NCI-H748 treated with DMSO at 0.1 percent for 48 hours (cell line): ENCODE measurements at places on chromosomes 7 and 10.
A peak's percentile ranks its signal among the peaks of the same experiment; 100 is the strongest.

GRCh38 chr7:12281038-12281437 lies 69.9 kb downstream of the TMEM106B start:
- DNase-seq, result no peak

DNA sequence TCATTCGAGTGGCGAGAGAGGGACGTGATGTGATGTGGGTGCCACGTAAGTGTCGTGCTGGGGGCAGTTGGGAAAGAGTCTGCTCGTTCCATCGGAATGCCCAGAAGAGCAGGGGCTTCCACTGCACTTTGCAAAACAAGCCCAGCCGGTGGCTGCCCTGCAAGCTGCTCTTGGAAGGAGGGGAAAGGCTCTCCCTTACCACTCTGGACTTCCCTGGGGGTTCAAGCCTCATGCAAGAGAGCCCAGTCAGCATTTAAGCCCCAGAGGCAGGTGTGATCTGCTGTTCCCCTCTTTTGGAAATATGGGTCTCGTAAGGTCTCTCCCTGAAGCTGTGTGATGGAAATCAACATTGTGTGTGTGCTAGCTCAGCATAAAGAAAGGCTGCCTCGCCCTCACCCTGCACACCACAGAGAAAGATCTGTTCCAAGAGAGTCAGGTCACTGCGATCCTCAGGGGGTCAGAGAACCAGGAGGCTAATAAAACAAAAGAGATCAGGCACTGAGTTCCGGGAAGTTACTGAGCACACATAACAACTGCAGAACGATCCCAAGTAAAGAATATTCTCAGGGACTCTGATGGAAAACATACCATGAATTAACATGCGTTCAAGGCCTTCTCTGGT lies 212.5 kb downstream of the ADAM12 start:
- no peak for DNase-seq

DNA sequence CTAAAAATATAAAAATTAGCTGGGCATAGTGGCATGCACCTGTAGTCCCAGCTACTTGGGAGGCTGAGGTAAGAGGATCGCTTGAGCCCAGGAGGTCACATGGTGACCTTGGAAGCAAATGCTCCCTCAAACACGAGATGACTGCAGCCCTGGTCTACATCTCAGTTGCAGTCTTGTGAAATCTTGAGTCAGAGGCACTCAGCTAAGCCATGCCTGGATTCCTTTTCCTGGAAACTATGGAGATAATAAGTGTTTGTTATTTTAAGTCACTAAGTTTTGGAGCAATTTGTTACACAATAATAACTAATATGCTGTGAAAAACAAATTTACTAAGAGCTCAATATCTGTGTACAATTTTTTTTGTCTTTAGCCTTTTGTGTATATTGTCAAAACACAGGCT lies 284.3 kb upstream of the KAT6B start:
- no peak for DNase-seq

DNA sequence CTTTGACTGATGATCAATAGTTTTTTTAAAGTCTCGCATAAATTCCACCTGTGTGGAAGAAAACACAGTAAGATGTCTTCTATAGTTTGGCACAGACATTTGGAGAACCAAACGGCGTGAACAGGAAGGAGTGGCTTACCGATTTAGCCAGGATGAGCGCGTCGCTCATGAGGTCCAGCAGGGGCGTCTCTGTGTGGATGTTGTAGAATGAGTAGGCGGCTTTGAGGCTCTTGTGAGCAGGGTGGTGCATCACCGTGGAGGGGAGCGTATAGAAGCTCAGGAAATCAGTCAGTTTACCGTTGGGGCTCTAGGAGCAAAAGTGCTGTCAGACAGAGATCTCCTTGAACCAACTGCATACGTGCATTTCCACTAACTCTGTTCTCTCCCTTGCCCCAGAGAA lies 15.5 kb downstream of the RPP38 start:
- no peak for DNase-seq

DNA sequence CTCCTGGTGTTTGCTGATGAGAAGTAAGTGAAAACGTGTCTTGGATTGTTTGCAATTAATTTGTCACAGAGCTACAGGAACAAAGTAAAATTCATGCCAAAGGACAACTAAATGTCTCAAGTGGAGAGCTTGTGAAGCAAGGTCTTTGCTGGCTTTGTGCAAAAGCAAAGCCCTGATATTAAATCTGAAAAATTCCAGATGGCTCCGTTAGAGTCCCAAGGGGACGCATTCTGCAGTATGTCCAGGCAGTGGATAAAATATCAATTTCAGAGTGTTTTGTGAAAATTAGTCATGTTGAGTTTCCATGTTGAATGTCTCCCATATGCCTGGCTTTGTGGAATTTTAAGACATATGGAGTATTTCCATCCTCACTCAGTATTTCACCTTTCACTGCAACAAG lies 102.5 kb upstream of the PTN start:
- DNase-seq, result no peak

GRCh38 chr7:37045681-37046179 lies 321.4 kb upstream of the AOAH start:
- no peak for DNase-seq

GRCh38 chr7:27351137-27351536 lies 108.5 kb downstream of the EVX1 start:
- no peak for DNase-seq

GRCh38 chr10:123464430-123465323 lies 201.5 kb upstream of the GPR26 start:
- DNase-seq, result no peak

DNA sequence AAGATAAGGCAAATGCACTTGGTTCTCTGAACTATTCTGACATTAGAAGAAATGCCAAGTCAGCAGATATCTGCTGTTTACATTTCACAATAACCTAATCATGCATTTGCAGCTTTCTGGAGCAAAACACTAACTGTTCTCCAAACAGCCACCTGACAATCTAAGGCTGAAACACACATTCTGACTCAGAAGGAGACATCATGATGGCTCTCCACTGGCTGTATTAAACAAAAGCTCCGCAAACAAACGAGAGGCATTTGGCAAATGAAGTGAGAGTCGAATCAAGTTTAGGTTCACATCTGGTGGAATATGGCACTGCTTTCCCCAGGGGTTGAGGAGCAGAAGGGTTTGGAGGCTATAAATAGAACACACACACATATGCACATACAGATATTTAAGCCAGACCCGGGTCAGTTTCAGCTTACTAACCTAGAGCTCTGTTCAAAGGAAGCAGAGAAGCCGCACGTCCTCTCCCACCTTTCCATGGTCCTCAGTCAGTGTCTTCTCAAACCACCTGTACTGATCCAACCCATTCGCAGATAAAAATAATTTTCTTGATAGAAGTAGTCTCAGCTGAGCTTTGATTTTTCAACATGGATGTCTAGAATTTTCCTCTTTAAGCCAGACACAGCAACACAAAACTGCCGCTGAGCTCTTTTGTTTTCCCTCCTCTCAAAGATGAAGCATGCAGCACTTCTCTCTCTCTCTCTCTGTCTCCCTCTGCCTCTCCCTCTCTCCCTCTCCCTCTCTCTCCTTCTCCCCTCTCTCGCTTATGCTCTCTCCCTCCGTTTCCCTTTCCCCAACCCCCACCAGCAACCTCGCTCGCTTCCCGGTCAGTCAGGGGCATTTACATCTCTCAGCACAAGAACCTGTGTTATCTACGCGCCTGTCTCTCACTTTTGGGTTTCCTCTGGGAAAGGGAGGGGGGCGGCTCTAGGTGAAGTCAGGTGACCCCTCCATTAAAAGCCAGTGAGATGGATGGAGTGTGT lies 682.8 kb downstream of the MAGI2 start:
- peak; percentile 22 for DNase-seq

- no peak for DNase-seq
Measured at GRCh38 chr10:63481815-63482421, 16.1 kb upstream of the JMJD1C start.

- DNase-seq, result no peak
Measured at GRCh38 chr10:54880996-54881395, 80.0 kb upstream of the PCDH15 start.

GRCh38 chr7:128863433-128863989 lies 855 bp downstream of the ATP6V1F start:
- peak; percentile 5 for DNase-seq

- DNase-seq, result no peak
Measured at GRCh38 chr10:71920540-71921323, 43.5 kb upstream of the CHST3 start.

DNA sequence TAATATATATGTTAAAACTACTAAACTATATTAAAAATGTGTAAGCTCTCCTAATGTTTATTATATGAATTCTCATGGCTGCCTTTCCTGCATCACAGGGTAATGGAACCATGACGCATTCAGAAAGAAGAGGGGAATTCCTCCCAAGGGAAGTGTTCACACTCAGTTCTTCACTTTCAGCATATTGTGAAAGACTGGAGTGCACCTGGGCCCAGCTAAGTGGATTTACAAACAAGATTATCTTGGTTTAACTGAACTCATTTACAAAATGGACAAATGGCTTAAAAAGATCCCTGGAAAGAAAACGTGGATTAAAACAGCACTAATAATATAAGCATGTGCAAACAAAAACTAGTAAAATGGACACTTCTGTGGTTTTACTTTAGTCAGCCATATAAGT lies 149.8 kb downstream of the DOCK4 start:
- no peak for DNase-seq

GRCh38 chr10:96366508-96366907 lies 7.7 kb upstream of the OPALIN start:
- no peak for DNase-seq

DNA sequence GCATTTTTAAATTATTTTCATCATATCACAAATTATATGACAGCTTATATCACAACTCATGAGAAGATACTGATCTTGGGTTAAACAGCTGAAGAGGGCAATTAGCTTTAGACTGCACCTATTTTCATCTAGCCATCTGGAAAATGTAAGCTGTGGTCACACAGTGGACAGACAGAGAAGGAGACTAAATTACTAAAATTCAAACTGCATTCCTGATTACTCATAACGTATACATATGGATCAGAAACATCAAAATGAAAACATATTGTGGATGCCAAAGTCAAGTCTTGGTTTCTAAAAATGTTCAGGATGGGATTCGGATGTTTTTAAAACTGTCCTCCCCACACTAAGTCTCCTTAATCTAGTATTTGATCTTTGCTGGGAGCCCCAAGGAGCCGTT lies 6.6 kb downstream of the BBIP1 start:
- DNase-seq, result no peak

- DNase-seq, result no peak
Measured at GRCh38 chr7:40700653-40701421, 566.0 kb downstream of the SUGCT start.

DNA sequence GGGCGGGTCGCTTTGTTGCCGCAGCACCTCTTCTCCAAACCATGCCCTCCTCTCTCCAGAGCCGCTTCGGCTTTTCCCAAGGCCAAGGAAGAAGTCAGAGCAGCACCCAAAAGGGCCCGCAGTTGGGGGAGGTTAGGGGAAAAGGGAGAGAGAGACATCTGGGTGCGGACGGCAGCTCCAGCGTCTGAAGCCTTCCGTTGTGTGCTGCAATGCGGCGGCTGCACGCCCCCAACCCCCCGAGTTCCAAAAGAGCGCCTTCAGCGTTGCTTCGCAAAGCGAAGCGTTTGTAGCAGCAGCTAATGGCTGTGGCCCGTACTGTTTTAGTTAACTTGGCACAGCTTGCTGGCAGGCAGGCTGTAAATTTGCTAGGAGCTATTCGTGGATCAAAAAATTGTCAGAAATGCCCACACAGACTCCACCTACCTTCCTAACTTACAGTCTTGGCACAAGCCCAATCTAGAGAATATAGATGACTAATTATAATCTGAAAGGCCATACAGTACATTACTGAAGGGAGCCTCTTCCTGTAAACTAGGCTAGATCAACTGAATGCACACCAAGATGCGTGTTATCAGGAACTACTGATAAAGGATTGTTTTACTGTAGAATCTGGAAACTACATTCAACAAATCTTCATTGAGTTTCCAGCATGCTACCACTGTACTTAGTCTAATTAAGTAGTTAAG lies 1.1 kb upstream of the KBTBD2 start:
- DNase-seq, result peak; percentile 48

DNA sequence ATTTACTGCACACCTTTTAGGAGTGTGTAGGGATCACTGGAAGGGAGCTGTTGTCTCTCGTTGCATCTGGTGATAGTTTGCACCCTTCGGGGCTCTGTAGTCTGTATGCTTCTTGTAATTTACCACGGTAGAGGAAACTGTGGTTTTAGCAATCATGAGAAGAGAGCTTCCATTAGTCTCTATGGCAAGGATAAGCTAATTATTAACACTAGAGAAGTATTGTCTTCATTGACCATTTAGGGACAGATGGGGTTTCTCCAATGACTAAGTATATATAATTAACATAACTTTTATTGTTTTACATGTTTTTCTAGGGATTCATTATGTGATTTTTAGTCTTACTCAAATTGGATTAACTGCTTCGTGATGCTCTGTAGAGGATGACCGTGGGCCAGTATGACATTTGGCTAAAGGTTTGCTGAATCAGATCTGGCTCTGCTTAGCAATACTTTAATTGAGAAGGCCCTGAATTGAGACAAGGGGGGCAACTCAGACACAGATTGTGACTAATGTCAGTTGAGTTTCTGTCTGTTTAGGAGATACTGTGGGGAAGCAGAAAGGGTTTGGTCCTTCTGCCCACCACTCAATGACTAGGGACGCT lies 8.7 kb downstream of the SLC18A2 start:
- DNase-seq, result no peak

DNA sequence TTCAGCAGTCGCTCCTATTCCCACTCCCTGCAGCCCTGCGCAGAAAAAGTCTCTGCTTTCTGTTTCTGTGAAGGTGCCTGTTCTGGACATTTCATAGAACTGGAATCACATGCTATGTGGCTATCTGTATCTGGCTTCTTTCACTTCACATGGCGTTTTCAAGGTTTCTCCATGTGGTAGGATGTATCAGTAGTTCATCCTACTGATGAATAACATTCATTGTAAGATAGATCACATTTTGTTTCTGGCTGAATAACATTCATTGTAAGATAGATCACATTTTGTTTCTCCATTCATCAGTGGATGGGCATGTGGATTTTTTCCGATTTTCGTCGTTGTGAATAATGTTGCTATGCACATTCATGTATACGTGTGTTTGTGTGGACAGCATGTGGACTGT lies 44.5 kb downstream of the HSPA12A start:
- no peak for DNase-seq

- no peak for DNase-seq
Measured at GRCh38 chr7:79282070-79282694, 171.3 kb downstream of the MAGI2 start.

DNA sequence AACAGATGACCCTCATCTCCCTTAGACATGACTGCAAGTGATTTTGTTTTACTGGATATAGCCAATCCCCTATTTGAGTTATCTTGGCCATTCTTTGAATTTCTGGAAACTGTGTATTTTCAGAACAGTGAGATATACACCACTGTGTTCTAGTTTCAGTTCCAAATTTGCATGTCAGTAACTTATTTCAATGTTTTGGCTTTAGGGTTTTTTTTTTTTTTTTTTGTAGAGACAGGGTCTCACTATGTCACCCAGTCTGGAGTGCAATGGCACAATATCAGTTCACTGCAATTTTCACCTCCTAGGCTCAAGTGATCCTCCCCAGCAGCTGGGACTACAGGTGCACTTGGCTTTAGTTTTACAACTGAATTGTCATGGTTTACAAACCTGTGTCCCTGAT lies 67.2 kb downstream of the ATAD1 start:
- no peak for DNase-seq

GRCh38 chr7:97357459-97357858 lies 240.0 kb downstream of the SDHAF3 start:
- DNase-seq, result no peak
